Effector CD4-positive, alpha-beta T cell (primary cell): ENCODE measurements at places on chromosomes 12 and 14.
A peak's percentile ranks its signal among the peaks of the same experiment; 100 is the strongest.

DNA sequence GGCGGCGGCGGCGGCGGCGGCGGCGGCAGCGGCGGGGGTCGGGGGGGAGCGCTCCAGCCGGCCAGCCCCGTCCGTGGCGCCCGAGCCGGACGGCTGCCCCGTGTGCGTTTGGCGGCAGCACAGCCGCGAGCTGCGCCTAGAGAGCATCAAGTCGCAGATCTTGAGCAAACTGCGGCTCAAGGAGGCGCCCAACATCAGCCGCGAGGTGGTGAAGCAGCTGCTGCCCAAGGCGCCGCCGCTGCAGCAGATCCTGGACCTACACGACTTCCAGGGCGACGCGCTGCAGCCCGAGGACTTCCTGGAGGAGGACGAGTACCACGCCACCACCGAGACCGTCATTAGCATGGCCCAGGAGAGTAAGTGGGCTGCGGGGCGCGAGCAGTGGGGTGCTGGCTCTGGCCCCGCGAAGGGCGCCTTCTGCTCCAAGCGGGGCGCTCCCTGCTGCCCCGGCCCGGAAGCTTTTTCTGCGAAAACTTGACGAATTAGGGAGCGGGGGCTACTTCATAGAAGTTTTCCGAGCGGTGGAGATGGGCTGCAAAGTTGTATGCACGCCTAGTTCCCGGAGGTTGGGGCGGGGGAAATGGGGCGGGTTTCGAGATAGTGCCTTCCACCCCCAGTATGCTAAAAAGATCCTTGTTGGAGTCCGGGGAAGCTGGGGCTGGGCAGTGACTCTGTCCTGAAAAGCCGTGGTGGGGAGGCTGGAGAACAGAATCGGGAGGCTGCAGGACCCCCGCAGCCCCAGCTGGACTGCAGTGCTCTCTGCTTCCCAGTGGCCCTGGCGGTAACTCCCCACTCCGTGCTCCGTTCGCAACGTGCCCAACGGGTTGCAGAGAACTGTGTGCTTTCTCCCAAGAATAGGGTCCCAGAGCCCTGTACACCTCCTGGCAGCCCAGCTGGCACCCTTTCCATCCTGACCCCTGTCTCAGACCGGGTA, 751 bp downstream of the GDF11 start:
- DNase-seq: peak; percentile 37

- DNase-seq: no peak
These were observed 61.1 kb downstream of the NINJ2 start for GRCh38 chr12:601976-602699.

- DNase-seq: no peak
These were observed 49.6 kb downstream of the STON2 start for GRCh38 chr14:81350344-81351130.

DNA sequence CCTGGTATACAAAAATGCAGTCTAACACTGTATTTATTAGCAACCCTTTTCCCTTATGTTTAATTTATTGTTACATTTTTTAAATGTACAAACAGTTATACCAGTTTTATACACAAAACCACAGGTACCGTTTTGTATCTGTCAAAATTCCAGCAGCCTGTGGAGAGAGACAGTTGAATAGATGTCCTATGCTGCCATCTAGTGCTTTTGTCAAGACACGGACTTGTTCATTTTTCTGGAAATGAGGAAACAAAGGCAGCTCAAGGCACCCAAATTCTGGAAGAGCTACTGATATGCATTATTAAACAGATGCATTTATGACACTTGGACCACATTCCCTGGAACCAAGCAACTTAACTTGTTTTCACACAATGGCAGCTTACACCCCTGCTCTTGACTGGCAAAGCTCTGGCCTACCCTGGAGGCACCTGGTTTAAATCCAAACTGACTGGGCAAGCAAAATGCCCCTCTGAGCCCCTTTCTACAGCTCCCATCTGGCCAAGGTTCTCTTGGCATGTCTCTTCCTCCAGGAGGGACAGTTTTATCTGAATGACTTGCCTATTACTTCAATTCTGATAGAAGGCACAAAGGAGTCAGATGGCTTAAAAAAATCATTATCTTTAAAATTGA, 286.9 kb upstream of the PRKD1 start:
- no peak for DNase-seq

GRCh38 chr12:6376079-6376869, 911 bp upstream of the SCNN1A start:
- DNase-seq: no peak

DNA sequence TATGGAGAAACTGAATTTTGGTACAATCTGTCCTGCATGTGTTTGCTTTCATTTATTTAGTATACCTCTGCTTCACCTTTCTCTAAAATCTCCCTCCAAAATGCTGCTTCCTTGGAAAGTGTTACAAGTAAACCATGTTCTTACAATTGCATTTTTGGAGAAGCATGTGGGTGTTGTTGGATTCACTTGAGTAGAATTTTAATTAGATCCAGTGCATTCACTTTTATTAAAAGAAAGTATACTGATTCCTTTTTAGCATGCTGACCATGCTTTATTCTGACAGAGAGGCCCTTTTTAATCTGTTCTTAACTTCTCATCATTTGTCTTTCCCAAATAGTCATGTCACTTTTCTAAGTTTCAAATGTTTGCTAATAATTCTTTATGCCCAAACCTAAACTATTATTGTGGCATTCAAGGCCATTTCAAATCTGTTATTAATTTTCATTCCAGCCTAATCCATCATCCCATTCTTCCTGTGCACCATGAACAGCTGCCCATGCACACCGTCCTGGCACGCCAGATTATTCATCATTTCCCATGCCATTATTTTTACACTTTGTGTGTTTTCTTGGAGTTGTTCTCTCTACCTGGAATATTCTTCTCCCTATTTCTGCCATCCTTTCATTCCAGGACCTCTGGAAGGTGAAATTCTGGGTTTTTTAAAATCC, 90.7 kb downstream of the METTL25 start:
- DNase-seq: no peak

- no peak for DNase-seq
These were observed 46.9 kb upstream of the HIF1A start for GRCh38 chr14:61648377-61648776.

DNA sequence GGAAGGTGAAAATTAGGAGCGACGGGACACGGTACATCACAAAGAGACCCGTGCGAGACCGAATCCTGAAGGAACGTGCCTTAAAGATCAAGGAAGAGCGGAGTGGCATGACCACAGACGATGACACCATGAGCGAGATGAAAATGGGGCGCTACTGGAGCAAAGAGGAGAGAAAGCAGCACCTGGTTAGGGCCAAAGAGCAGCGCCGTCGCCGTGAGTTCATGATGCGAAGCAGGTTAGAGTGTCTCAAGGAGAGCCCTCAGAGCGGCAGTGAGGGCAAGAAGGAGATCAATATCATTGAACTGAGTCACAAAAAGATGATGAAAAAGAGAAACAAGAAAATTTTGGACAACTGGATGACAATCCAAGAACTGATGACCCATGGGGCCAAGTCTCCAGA, 385.3 kb downstream of the PDZRN4 start:
- no peak for DNase-seq

- DNase-seq: no peak
These were observed 111.2 kb upstream of the SLC38A2 start for GRCh38 chr12:46483572-46484395.

GRCh38 chr14:72945356-72946027, 19.2 kb downstream of the DCAF4 start:
- DNase-seq: no peak

- DNase-seq: no peak
These were observed 70.5 kb upstream of the ANO4 start for GRCh38 chr12:100724071-100724470.

GRCh38 chr12:104063712-104064030, 660 bp upstream of the HCFC2 start:
- no peak for DNase-seq

- no peak for DNase-seq
These were observed 201.3 kb upstream of the OR4E1 start for GRCh38 chr14:21874946-21875345.

DNA sequence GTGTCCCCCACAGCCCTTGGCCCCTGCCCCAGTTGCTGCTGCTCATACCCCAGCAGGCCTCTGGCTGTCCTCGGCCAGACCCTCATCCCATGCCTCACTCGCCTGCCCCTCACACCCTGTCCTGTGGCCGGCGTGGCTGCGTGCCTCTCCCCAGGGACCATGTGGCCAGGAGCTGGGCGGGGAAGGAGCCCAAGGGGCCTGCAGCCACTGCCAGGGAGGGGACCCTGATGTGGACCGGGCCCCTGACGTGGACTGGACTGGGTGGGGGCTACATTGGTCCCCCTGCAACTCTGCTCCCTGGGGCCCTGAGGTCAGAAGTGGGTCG, 10.9 kb downstream of the FBRSL1 start:
- no peak for DNase-seq

DNA sequence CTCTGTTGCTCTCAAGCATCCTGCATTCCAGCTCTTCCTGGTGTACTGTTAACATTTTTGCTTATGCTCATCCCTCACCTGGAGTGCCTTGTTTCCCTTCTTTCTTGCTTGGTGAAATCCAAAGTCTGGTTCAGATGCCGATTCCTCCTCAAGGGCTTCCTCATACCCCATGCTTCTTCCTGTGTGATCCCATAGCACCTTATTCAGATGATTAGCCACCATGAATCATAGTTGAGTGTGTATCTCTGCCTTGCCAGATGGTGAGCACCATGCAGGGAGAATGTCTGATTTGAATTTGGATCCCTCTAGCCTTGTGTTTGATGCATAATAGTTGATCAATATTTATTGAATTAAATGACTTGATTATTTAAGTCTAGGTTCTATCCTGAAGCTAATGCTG, 39.4 kb upstream of the ANO4 start:
- DNase-seq: no peak

DNA sequence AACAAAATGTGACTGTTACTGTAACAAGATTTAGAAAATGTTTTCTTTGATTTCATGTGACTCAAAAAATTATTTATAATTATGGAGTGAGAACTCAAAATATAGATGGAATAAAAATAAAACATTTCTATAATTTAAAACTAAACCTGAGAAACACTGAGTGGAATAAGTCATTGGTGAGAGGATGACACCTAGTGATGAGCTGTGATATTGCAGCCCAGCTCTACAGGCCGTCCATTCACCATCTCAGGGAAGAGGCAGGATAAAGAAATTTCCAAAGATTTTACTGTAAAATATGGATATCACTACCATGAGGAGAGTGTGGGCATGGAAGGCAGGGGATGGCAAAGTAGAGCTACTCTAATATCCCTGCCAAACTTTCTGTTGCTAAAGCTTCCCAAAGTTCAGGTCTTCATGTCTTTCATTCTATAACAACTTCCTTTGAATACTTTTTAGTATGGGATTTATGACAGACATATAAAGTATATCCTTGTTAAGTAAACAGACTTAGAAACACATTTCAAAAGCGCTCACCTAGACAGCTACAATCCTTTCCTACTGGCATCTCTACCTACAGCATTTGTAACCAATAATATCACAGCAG, 308.0 kb downstream of the ITPR2 start:
- no peak for DNase-seq
